HS-5 (cell line): ENCODE measurements at places on chromosomes 12 and 14.

DNA sequence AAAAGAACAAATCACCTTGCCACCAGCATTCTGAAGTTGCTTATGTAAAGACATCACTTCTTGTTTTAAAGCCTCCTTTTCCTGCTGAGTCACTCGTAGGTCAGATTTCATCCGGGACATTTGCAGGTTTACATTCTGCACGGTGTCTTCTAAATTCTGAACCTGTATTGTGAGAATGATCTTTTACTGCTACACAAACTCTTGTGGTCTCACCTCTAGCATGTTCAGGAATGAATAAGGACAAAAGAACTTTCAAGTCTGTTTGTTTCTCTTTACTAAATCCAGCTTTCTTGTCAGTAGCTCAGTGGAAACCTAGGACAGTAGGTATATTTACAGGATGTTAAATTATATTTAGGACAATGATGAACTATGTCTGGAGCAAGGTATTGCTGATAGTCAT, 73.5 kb upstream of the SAV1 start:
- no peak for DNase-seq

DNA sequence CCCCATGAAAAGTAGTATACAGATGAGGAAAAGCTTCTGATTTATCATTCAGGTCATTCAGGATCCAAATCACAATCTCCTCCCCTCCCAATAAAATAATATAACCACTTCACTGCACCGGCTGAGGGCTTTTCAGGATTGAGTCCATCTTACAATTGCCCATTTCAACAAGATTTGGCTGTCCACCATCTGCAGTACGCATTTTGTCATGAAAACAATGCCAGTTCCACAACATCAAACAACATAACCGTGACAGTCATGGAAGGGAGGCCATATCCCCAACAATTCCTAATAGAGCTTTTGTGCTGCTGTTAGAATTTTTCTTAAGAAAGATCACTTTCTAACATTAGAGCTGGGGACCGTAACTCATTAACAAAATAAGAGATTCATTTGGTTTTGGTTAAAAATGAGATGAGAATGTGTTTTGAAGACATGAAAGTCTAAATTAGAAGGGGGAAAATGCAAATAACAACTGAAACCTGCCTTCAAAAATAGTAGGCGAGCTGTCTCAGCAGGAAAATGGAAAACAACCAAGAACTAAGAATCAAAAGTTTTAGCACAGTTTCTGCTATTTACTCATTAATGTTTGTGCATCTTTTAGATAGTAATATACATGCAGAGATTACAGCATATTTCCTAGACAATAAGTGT, 38.3 kb upstream of the TMTC2 start:
- DNase-seq, result no peak

- no peak for DNase-seq
These were observed 476.5 kb downstream of the APAF1 start for GRCh38 chr12:99121546-99121945.

DNA sequence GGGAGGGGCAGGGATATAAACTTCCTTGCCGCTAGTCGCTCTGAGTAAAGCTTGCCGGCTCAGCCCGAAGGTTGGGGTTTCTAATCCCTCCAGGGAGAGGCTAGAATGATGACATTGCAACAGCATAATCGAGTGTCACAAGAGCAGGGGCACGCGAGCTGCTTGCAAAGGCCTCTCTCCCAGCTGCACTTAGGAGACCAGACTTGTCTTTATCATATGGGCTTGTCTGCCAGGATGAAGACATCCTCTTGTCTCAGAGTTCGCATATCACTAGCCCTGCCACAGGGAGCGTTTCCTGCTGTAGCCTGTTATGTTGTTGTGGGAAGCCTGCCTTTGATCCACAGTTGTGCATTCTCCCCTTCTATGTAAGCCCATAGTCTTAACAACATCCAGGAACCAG, 180.0 kb downstream of the ESR2 start:
- DNase-seq, result no peak

GRCh38 chr12:109115404-109115757, 1.0 kb upstream of the ACACB start:
- no peak for DNase-seq

GRCh38 chr14:97297100-97297499, 499.9 kb downstream of the VRK1 start:
- DNase-seq, result no peak

GRCh38 chr14:78627114-78627513, 456.9 kb downstream of the NRXN3 start:
- DNase-seq, result no peak
